ENCODE measurements at places on chromosomes 7 and 10.

DNA sequence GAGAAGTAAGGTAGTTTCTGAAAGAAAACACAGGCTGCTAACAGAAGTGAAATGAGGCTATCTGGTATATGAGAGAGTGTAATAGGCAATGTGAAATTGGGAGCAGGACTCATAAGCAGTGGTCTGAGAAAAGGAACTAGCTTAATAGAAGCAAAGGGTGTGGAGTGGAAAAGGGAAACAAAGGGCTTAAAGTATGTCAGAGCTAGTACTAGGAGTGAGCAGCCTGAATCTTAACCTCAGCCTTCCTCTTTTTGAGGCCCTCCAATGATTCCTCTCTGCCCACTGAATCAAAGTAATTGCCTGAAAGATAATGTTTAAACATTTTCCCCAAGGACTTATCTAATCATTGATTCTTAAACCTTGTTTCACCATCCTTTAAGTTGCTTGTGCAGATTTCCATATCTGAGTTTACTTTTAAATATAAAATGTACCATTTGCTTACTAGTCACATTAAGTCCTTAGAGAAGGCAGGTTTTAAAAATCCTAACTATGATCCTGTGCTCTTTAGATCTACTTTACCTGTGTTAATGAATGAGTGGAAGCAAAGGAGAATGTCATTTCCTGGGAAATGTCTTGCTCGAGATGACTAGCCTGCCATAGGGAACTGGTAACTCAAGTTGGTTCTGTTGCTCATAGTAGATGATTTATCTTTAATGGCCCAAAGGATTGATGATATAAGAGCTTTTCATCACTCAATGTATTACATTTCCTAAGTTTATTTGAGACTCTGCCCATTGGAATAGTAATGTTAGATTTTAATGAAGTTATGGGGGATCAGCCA is 155.0 kb downstream of the SKAP2 start:
- DNase-seq: no peak

DNA sequence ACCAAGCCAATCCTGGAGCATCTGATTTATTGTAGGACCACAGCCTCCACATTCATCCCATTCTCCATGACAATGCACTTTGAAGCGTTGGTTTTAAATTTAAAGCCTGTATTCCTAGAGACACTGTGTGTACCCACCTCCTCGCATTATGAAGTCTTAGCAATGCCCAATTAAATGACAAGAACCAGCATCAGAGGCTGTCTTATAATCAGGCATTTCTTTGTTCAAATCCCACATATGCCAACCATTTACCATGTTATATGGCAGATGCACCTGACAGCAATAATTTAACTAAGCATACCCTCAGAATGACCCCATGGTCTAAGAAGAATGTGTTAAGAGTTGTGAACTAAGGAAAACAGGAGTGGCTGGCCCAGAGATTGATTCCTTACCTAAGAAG is 188.2 kb downstream of the IPMK start:
- DNase-seq: no peak

DNA sequence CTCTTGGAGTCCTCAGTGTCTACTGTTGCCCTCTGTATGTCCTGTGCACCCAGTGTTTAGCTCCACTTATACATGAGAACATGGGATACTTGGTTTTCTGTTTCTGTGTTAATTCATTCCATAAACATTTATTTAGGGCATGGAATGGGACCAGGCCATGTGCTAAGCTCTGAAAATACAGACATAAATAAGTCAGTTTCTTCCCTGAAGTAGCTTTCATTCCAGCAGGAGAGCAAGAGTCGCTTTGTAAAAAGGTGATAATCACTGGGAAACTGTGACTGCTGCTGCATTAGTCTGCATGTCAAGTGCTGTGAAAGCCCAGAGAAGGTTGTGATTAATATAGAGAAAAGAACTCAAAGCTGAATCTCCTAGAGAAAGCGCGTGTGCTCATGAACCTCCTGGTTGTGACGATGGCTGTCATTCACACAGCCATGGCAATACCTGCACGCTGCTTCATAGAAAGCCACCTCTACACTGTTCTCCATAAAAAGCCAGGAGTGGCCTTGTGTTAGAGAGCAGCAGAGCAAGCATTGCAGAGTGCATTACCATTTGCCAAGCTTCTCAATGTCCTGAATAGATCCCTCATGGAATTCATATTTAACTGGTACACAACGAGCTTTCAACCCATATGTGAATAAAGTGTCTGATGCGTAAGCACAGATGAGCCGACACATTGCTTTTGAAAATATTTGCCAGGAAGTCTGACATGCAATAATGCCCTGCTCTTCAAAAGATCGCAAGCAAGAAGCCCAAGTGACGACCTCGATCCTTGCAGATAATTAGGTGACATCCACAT is 30.6 kb upstream of the PITRM1 start:
- DNase-seq: no peak

DNA sequence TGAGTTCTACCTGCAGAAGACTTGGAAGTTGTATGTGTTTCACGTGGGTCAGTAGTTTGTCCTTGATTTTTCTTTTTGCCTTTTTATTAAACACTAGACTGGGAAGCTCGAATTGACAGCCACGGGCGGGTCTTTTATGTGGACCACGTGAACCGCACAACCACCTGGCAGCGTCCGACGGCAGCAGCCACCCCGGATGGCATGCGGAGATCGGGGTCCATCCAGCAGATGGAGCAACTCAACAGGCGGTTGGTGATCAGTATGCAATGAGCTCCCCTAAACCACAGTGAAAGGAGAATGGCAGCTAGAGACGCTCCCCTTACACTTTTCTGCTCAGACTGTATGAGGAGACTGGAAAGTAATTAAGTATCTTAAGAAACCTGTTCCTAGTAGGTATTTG is 126.7 kb upstream of the STK17A start:
- DNase-seq: no peak

DNA sequence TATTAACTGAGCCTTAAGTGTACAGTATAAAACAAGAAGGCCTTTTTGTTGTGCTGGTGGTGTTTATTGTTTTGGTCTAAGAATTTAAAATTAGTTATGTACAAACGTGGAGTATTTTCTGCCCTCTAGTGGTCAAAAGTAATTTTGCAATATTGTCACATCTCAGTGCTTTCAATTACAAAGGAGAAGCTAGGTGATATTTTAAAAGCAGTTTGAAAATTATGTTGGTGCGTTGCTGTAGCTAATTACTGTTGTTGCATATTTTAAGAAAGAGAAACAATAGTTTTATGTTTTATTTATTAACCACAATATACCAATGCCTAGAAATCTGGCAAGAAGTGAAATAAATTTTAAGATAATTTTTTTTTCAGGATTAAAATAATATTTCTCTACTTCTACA is 11.4 kb downstream of the NPVF start:
- no peak for DNase-seq

GRCh38 chr10:29949411-29950011 is 109.9 kb downstream of the JCAD start:
- DNase-seq: peak; percentile 89

- no peak for DNase-seq
Measured at GRCh38 chr10:93061594-93062513, 1.3 kb downstream of the CYP26C1 start.

GRCh38 chr7:70352088-70352487 is 753.8 kb downstream of the AUTS2 start:
- no peak for DNase-seq

GRCh38 chr7:129469930-129470329 is 32.4 kb upstream of the SMKR1 start:
- no peak for DNase-seq

- no peak for DNase-seq
Measured at GRCh38 chr10:61931620-61932332, 30.3 kb downstream of the ARID5B start.

- DNase-seq: no peak
Measured at GRCh38 chr7:17994079-17994850, 33.4 kb downstream of the PRPS1L1 start.

DNA sequence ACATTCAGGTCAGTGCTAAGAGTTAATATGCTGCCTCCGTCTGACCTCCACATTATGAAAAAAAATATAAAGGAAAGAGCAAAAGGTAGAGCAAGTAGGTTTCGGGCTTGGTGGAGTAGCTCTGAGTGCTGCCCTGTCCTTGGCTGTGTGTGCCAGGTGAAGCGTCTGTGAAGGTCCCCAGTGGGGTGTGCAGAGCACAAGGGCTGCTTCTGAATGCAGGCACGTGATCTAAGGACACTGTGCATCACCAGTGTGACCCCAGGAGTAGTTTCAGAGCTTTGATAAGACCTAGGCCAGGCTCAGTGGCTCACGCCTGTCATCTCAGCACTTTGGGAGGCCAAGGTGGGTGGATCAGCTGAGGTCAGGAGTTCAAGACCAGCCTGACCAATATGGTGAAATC is 36.0 kb downstream of the KLF6 start:
- DNase-seq: no peak

- DNase-seq: no peak
Measured at GRCh38 chr10:30758338-30758737, 128.8 kb upstream of the LYZL2 start.

DNA sequence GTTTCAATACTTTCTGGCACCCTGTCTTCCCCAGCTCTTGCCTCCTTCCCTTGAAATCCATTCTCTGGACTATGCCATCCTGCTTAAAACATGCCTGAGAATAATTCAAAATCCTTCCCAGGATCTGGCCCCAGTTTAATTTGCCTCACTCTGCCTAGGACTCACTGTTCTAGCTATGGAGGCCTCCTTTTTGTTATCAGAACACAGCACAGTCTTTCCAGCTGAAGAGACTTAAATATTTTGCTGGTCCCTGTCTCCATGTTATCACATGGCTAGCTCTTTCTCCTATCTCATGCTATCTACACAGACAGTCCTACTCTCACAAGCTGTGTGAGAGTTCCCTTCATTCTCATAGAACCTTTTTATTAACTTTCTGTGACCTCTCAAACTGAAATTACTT is 194.8 kb downstream of the RNLS start:
- no peak for DNase-seq

GRCh38 chr10:35765066-35765527 is 123.0 kb upstream of the FZD8 start:
- no peak for DNase-seq

- no peak for DNase-seq
Measured at GRCh38 chr7:109641445-109641844, 1071.8 kb downstream of the DNAJB9 start.

DNA sequence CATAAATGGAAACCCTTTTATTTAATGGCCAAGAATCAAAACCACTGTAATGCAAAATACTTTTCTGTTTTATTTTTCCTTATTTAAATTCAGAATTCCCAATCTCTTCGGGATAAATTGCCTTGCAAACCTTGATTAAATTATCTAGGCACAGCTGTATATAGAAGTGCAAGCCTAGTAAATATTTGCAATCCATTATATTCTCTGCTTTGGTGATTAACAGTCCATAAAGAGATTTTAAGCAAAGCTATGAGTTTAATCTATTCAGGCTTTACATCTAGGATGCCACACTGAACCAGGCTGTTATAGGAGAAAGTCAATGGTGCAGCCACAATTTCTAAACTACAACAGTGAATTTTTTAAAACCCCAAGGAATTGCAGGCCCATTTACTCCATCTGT is 43.6 kb upstream of the THSD7A start:
- DNase-seq: no peak

DNA sequence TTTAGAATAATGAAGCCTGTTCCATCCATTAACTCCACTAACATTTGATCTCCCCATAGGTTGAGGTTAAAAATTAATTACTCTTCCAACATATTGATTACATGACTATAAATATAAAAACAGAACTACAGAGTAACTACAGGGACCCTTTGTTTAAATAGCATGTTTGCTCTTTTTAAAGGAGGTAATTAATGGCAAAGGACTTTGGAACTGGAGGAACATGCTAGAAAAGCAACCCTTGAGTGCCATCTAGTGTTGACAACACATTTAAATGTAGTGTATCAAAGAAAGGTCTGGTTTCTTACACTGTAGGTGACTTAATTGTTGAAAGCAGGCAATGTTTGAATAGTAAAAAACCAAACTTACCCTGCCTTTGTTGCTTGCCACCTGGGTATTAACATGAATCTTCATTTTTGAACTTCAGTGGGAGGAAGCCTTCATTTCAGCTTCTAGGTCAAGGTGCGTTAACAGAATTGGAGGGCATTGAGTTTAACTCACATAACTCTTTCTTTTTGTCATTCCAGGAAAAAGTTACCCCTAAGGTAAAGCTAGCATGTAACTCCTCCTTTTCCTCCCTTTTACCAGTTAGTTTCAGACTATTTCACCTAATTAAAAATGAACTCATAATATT is 52.6 kb upstream of the CAPZA2 start:
- peak; percentile 59 for DNase-seq

DNA sequence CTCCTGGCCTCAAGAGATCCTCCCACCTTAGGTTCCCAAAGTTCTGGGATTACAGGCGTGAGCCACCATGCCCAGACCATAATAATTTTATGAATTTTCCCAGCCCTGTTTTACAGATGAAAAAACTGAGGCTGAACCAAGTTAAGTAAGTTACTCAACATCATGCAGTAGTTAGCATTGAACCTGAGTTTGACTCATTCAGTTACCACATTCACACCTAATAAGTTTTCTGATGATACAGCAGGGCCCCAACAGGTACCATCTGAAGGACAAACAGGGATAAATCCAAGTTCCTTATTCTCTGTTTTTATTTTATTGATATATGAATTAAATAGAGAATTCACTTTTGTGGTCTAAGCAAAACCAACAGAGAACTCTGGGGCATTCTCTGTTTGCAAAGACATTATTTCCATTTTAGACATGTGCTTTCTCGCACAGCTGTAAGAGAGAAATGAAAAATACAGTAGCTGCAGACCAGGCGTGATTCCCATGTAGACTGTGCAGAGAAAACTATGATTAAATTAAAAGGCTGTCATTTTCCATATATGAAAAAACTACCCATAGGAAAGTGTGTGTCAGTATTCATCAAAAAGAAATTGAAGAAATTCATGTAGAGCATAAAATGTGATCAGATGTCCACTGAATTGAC is 26.6 kb downstream of the APBB1IP start:
- no peak for DNase-seq

GRCh38 chr10:82228701-82229100 is 353.7 kb downstream of the NRG3 start:
- DNase-seq: no peak

GRCh38 chr10:68202960-68203353 is 29.0 kb downstream of the ATOH7 start:
- DNase-seq: peak; percentile 47

GRCh38 chr10:93023013-93023650 is 37.5 kb upstream of the CYP26C1 start:
- DNase-seq: no peak

GRCh38 chr7:134741907-134742635 is 37.4 kb upstream of the CALD1 start:
- no peak for DNase-seq

DNA sequence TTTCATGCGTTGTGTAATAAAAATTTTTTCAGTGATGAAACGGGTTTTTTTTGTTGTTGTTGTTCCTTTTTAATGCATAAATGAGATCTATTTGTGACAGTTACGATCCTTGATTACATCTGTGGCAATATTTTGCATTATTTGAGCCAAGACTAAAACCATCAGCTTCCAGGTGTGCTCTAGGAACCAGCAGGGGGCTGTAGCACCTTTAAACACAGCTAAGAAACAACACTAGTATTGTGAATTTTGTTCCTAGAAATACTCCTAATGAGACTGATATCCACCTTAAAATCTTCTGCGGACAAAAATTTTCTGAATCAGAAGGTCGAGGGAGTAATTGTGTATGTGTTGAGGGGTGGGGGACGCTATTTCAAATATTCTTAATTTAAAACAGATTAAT is 52.6 kb downstream of the FGFBP3 start:
- no peak for DNase-seq

- no peak for DNase-seq
Measured at GRCh38 chr10:101489355-101489754, 98.7 kb downstream of the POLL start.

GRCh38 chr7:50347693-50348092 is 43.2 kb downstream of the IKZF1 start:
- no peak for DNase-seq

Data from amniotic stem cell (primary cell).